ENCODE measurements at places on chromosomes 5 and 9.

DNA sequence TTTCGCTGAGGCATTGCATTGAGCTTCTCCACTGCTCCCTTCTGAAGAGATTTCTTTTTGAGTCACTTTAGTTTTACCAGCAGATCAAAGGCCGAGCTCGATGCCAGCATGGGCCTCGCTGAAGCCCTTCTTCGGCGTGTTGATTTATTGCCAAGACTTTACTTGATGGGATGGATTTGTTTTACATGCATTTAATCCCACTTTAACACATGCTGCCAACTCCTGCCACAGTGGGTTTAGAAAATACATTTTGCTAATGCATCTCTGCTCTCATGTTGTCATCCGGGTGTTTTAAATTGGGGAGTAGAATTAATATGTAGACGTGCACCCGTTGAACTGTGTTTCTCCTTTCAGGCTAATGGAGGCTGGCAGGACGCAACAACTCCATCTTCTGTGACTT lies 218.3 kb downstream of the PBX3 start:
- no peak for DNase-seq

- DNase-seq: no peak
Measured at GRCh38 chr5:16265141-16265540, 85.5 kb upstream of the MARCHF11 start.

- DNase-seq: no peak
Measured at GRCh38 chr5:76622973-76623596, at the start of gene F2RL2. Gene F2RL2 (minus strand): TSS chr5:76623403. CDS start chr5:76623230, 173 bp downstream.

DNA sequence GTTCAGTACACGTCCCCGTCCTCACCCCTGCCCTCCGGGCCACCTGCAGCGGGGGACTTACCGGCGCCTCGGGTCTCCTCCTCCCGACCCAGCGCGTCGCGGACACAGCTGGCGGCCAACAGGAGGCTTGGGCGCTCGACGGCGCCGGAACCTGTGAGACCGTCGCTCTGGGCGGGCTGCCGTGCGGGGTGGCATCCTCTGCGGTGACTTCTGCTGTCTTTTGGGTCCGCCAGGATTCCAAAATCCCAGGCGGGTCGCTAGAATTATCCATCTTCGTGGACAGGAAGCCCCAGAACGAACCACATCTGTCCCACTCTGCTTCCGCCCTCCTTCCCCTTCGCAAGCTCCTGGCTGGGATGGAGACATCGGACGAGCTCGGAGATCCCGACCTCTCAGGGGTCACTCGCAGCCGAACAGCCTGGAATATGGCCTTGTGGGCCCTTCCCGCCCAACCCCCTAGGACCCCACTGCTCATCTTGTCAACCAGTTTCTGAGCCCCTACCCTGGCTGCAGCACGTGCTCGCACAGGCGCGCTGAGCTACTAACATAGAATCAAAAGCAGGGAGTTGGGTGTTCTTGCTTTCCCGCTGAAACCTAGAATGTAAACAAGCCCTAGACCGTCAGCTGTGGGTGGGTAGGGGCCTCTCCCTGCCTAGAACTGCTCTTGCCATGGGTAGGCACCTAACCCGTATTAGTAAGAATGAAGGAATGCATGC lies 947 bp upstream of the MARCHF3 start:
- no peak for DNase-seq

DNA sequence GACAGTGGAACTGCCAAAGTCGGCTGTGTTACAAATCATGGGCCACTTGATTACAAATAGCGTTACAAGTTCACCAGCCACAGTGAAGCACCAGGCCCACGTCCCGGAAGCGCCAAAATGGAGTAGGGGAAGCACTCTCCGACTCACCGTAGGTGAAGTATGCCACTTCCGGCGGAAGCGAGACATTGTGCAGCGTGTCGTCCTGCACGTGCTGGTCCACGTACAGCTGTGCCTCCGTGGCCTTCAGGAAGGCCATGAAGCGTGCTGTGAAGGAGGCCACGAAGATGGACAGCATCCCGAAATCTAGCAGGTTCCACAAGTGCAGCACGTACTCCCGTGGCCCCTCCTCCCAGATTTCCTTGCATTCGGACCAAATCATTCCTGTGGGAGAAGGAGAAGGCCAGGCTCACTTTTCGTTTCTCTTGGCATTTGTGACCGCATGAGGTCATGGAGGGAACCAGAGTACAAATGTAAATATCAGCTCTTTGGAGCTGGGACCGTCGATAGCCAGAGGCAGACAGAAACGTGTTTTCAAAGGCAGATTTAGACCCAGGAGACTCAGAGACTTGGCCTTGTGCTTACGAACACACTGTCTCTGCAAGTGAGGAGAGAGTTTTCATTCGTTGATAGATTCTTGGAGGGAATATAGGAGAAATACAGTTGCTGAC lies 58.7 kb upstream of the SMIM32 start:
- no peak for DNase-seq

- no peak for DNase-seq
Measured at GRCh38 chr5:137858223-137858916, 9.3 kb upstream of the MYOT start.

GRCh38 chr9:11933926-11934325 lies 759.3 kb upstream of the TYRP1 start:
- DNase-seq: no peak

- no peak for DNase-seq
Measured at GRCh38 chr5:170599756-170600155, 95.9 kb downstream of the KCNIP1 start.

GRCh38 chr9:3290231-3290840 lies 235.5 kb downstream of the RFX3 start:
- no peak for DNase-seq

- peak; percentile 22 for DNase-seq
Measured at GRCh38 chr5:174311531-174312269, 266.2 kb downstream of the NSG2 start.
